ENCODE measurements at places on chromosomes 2 and 18.

GRCh38 chr18:13386891-13387801 lies 168.6 kb downstream of the LDLRAD4 start:
- DNase-seq, result no peak

DNA sequence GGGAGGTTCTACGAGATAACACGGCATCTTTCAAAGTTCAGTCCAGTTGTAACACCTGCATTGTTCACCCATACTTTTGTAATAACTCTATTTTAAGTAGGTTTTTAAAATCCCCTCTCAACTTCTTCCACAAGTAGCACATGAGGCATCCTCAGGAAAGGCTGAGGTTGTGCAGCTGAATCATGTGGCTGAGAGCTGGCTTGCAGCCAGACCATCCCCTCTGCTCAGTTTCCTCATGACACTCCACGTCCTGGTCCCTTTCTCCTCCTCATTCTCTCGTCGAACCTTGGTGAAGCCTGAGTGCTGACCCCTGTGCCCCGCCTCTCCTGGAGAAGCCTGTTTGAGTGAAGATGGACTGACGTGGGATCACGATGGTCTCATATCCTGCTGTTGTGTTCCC lies 42.5 kb downstream of the POU3F3 start:
- DNase-seq, result no peak

DNA sequence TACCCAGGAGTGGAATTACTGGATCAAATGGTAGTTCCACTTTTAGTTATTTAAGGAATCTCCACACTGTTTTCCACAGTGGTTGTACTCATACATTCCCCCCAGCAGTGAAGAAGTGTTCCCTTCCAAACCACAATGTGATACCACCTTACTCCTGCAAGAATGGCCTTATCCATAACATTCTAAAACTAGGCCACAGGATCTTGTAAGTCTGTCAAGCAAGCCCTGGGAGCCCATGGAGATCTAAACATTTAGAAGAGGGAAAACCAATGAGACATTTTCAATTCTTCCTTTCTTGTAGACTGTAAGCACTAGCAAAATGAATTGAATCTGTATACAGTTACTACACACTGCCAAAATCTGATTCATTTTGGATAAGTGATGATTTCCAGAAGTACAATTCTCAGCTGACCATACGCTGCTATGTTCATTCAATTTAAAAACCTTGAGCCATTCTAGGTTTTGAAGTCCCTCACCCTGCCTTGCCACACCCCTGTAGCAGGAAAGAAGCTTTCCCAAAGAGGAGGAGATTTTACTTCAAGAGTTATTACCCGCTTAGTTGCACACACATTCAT lies 149.1 kb downstream of the SLC8A1 start:
- no peak for DNase-seq

DNA sequence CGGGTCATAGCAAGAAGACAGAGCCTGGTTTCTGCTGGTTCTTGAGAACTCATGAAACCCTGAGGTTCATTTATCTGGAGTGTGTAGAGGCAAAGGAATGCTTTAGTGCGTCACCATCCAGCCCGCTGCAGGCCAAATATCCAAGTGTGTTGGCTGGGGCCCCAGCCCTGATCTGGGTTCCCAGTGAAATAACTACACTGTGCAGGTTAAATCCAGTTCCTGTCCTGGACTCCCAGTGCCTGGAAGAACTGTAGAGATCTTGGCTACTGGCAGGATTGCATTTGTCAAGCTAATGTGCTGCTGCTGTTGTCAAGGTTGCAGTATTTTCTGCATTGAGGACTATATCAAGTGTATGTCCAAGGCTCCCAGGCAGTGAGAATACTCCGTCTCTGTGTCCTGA lies 89.9 kb downstream of the MAPK4 start:
- no peak for DNase-seq

GRCh38 chr18:46295416-46295815 lies 191.2 kb downstream of the HAUS1 start:
- no peak for DNase-seq

DNA sequence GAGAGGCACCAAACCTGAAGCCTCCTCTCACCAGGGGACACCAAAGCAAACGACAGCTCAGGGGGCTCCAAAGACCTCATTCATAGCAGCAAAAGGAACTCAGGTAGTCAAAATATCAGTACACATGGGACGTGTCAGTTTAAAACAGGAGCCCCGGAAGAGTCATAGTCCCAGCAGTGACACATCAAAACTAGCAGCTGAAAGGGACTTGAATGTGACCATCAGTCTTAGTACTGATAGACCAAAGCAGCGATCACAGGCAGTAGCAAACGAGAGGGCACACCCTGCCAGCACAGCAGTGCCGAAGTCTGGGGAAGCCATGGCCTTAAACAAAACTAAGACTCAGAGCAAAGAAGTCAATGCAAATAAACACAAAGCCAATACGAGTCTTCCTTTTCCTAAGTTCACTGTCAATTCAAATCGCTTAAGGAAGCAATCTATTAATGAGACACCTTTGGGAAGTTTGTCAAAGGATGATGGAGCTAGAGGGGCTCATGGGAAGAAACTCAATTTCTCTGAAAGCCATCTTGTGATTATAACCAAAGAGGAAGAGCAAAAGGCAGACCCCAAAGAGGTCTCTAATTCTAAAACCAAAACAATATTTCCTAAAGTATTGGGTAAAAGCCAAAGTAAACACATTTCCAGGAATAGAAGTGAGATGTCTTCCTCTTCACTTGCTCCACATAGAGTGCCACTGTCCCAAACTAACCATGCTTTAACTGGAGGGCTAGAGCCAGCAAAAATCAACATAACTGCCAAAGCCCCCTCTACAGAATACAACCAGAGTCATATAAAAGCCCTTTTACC lies 1.2 kb downstream of the GALNT5 start:
- no peak for DNase-seq
